NCI-H1694 (cell line): ENCODE measurements at places on chromosomes 6 and 20.

GRCh38 chr6:95286874-95287273 is 290.5 kb upstream of the MANEA start:
- peak; percentile 46 for DNase-seq

GRCh38 chr20:57808264-57809070 is 98.7 kb upstream of the PMEPA1 start:
- DNase-seq = no peak

GRCh38 chr6:16415677-16416076 is 177.3 kb downstream of the GMPR start:
- DNase-seq = no peak

DNA sequence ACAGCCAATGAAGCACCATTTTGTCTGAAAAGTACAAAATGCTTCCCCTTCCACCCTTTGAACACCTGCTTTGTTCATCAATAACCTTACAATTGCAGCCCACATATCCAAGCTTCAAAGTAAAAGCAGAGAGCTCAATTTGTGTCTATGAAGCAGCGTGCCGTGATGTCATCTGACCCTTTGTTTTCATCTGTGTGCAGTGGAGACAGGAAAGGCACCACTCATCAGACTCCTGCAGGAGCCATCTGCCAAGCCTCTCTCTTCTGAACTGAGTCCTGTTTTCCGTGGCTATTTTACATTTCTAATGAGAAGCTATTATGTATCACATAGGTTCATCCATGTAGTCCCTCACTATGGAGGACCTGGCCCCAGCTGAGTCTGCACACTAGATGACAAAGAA is 7.5 kb upstream of the LY86 start:
- DNase-seq = no peak

- DNase-seq = peak; percentile 12
Observed at GRCh38 chr20:9103955-9104354, 35.1 kb downstream of the PLCB4 start.

GRCh38 chr20:50272030-50272723 is 81.5 kb downstream of the CEBPB start:
- DNase-seq = no peak

- DNase-seq = no peak
Observed at GRCh38 chr20:36206068-36206467, 30.2 kb upstream of the AAR2 start.

DNA sequence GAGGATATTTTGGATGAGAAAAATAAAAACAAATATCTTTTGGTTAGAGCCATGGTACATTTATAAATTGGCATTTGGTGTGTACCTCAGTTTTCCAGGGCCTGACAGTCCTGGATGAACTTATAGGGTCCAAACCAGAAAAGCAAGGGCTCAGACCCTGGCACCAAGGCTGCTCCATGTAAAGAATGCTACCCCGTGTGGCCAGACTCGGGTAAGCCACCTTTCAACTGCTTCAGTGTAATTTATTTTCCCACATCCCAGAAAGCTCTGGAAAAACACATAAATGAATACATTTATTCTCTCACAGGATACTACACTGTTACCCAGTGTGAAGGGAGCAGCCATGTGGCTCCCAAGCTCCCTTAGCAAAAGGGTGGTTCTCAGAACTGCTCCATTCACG is 13.8 kb downstream of the MRPL14 start:
- DNase-seq = no peak

DNA sequence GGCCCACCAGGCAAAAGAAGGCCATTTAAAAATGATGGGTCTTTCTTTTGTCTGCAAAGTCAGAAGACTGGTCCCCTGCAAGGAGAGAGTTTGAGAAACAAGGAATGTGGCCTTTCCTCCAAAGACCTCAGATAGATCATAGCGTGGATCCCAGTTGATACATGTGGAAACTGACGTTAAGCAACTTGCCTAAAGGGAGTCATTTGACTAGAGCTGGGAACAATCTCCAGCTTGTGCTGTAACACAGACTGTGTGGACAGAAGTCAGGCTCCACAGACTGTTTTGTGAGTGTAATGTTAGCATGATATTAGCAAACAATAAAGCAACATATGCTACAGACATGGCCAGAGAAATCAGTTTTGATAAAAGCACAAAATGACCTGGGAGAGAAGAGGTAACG is 140.4 kb upstream of the CITED2 start:
- DNase-seq = no peak

- peak; percentile 95 for DNase-seq
Observed at GRCh38 chr20:35307666-35308653, 15.7 kb upstream of the FAM83C start.

DNA sequence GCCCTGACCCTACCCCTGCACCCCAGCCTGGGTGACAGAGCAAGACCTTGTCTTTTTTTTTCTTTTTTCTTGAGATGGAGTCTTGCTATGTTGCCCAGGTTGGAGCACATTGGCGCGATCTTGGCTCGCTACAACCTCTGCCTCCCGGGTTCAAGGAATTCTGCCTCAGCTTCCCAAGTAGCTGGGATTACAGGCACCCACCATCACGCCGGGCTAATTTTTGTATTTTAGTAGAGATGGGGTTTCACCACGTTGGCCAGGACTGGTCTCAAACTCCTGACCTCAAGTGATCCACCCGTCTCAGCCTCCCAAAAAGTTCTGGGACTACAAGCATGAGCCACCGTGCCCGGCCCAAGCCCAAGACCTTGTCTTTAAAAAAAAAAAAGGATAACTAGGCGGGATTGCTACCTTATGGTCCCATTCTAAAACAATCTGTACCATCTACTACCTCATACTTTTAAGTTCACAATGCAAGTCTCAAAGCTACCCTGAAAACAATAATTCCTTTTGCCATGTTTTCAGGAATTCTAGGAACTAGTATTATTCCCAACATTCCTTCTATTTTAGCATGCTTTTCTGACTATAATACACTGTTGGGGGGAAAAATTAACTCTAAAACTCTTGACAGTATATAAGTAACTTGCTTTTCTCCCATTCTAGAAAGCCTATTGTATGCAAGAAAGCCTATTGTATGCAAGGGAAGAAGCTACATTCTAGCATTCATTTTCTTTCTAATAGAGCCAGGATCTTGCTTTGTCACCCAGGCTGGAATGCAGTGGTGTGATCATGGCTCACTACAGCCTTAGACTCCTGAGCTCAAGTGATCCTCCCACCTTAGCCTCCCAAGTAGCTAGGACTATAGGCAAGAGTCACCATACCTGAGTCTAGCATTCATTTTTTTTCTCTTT is 6.6 kb downstream of the TUBB start:
- DNase-seq = no peak

GRCh38 chr6:109079981-109080380 is 14.7 kb downstream of the SESN1 start:
- DNase-seq = no peak

DNA sequence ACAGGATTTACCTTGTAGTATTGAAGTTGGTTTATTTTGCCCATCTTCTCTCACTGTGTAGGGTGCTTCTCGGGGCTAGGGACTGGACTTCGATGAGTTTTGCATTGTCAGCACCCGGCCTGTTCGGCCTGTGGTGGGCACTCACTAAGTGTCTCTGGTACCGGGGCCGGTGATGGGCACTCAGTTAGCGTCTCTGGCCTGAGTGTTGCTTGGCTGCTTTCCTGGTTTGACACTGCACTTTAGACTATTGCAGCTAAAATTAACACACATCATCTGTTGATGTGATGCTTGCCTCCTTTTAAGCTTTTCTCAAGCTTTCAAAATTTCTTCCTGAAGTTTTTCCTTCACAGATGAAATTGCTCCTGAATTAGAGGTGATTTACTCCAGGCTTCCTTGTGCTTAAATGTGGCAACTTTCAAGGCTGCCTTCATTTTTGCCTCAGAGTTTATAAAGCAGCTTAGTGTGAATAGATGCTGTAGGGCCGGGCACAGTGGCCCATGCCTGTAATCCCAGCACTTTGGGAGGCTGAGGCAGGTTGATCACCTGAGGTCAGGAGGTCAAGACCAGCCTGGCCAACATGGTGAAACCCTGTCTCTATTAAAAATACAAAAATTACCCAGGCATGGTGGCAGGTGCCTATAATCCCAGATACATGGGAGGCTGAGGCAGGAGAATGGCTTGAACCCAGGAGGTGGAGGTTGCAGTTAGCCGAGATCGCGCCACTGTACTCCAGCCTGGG is 41.7 kb upstream of the TULP4 start:
- DNase-seq = no peak

GRCh38 chr6:131572686-131573415 is at the start of gene ARG1:
Gene ARG1, plus strand, starts transcription at chr6:131573226. Its CDS starts 57 bp downstream, at chr6:131573283.
- no peak for DNase-seq

DNA sequence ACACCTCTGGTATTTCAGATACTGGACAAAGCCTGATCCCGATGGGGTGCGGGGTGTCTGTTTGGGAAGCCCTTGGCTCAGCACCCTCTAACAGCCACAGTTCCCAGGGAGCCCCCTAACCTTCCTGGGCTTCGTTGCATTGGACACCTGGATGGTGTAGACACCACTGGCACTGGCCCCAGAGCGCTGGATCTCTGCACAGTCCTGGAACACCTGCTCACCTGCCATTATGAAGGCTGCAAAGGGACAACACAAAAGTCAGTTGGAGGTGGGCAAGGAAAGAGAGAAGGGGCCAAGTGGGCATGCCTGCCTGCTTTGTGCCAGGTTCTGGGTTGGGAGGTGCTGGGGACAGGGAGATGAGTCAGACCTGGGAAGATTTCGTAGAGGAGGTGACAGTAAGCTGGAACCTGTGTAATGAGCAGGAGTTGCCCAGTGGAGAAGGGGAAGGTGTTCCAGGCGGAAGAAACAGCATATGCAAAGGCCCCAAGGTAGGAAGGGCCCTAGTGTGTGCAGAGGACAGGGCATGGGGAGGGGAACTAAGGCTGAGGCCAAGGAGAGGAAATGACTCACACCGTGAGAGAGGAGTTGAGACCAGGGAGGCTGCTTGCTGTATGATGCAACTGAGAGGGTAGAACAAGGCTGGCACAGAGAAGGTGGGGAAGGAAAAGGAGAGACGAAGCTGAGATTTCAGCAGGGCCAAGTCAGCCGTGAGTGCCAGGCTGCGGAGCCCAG is 34.9 kb downstream of the ANGPT4 start:
- no peak for DNase-seq

DNA sequence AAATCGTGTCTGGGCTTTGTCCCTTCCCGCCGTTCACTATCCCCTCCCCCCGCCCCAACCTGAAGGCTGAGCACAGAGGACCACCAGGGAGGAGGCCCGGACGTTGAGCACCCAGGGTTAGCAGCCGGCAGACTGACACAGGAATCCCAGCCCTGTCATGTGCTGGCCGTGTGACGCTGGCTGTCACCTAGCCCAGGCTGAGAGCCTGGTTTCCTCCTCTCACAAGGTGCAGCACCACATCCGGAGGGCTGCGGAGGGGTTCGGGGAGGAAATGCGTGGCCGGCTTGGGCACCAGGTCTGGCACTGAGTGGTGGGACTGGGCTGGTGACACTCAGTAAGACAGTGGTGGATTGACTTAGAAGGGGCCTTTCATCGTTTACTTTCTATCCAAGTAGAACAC is 4.6 kb upstream of the LSM14B start:
- no peak for DNase-seq

DNA sequence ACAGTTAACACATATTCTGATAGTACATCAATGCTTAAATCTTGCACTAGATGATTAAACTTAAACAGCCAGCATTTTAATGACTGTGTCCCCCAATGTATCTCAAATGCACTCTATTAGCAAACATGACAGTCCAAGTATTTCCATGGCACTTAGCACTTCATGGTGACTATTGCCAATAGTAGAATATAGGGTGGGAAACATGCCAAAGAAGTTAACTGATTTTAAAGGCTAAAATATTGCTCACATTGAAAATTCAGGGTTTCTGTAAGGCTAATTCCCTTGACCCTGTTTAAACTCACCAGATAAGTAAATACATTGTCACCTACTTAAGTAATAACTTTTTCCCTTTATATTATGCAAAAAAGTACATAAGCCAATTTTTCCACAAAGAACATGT is 266.9 kb downstream of the TBC1D32 start:
- no peak for DNase-seq

DNA sequence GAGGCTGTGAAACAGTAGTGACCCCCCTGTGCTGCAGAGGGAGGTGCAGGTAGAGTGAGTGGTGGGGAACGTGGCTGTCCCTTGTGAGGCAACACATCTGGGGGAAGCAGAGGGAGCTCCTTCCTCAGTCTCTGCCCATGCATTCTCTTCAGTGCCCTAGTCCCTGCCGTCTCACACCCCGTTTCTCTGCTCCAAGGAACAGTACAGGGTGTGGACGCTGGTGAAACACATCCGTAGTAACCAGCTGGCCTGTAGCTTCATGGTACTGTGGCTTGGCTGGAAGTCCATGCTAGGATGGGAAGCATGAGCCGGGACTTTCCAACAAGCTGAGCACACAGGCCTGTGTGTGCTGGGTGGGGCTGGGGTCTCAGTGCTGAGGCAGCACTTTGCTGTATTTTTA is 25.4 kb upstream of the CST3 start:
- no peak for DNase-seq

- no peak for DNase-seq
Observed at GRCh38 chr6:84908304-84908904, 144.0 kb upstream of the TBX18 start.

GRCh38 chr6:156513504-156513903 is 263.7 kb upstream of the ARID1B start:
- DNase-seq = no peak

DNA sequence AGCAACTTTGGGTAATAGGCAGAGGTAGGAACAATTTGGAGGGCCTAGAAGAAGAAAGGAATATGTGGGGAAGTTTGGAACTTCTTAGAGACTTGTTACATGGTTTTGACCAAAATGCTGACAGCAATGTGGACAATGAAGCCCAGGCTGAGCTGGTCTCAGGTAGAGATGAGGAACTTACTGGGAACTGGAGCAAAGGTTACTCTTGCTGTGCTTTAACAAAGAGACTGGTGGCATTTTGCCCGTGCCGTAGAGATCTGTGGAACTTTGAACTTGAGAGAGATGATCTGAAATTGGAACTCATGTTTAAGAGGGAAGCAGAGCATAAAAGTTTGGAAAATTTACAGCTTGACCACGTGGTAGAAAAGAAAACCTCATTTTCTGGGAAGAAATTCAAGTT is 28.3 kb upstream of the TMEM200A start:
- DNase-seq = no peak

DNA sequence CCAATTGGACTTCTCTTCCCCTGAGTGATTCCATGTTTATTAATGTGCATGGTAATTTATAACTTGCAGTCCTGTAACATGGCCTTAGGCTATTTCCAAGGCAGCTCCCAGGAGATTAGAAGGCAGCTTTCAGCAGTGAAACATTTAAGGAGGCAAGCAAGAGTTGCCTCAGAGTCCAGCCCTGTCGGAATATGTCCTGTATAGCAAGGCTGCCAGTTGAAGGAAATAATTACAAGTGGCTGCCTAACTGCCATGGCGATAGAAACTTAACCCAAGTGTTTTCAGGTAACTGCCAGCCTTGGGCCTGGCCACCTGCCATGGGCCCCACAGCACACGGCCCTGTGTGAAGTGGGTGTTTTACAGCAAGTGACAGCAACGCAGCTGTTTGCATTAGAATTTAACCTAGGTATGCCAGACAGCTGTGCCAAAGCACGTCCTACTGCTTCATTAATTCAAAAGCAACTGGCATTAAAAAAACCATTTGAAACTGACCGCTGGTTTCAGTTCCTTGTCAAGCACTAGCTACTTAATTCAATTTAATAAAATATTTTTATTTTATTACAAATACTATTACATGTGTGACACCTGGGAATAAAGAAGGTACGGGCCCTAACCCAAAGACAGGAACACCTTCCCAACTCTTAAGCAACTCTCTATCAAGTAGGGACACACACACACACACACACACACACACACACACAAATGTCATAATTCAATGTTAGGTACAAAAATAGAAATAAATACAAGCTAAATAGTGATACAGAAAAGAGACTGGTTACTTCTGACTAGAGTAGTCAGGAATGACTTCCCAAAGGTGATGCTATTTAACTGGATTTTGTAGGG is 151.8 kb upstream of the HEY2 start:
- no peak for DNase-seq
